ENCODE measurements at places on chromosomes 7 and 10.

DNA sequence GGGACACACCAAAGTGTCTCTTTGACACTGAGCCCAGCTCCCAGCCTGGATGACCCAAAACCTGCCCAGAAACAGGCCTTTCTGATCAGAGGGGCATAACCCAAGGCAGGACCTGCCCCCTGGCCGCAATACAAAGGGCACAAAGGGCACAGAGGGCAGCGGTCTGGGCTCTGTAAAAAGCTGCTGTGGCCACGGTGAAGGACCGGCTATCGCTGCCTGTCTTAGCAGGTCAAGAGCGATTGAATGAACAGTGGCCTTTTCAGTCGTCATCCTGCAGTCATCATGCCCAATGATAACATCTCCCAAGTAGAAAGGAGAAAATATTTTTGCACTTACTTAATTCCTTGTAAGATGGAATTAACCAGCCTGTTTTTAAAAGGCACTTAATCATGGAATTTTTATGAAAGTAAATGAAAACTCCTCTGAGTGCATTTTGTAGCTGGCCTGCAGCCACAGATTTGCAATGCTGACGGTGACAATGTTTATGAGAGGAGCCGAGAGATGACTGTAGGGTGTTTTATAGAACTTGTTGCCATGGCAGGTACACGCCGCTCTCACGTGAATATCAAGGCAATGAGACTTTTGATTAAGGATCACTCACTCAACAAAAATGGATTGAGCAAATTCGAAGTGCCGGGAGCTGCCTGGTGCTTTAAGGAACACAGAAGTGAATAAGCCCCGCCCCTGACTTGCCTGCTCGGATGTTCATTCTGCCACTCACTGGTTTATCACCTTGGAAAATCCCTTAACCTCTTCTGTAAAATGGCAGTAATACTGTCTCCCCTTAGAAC lies 47.3 kb upstream of the BHLHA15 start:
- no peak for DNase-seq

- no peak for DNase-seq
Observed at GRCh38 chr7:98177553-98177952, 33.7 kb upstream of the BHLHA15 start.

DNA sequence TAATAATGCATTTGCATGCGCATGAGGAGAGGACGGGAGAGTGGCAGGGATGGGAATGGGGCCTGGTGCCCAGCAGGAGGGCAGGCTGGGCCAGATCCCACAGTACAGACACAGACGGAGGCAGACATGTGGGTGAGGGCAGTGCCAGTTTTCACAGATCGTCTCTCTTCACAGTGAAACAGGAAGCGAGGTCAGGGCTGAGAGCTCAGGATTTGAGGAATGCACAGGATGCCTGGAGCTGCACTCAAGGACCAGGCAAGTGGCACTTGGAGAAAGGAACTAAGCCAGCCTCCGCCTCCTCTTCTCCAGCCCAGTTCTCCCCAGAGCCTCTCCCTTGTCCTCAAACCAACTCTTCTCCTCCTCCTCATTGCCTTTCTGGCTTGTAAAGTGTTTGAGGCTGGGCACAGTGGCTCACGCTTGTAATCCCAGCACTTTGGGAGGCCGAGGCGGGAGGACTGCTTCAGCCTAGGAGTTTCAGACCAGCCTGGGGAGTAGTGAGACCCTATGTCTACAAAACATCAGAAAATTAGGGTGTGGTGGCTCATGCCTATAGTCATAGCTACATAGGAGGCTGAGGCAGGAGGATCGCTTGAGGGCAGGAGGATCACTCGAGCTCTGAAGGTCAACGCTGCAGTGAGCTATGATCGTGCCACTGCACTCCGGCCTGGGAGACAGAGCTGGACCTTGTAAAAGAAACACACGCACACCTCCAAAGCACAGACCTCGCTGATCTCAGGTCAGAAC lies 115.2 kb downstream of the HIP1 start:
- DNase-seq: no peak

- no peak for DNase-seq
Observed at GRCh38 chr10:21754410-21755011, 220.5 kb downstream of the MLLT10 start.

GRCh38 chr7:110863258-110863657 lies 227.7 kb upstream of the LRRN3 start:
- no peak for DNase-seq

DNA sequence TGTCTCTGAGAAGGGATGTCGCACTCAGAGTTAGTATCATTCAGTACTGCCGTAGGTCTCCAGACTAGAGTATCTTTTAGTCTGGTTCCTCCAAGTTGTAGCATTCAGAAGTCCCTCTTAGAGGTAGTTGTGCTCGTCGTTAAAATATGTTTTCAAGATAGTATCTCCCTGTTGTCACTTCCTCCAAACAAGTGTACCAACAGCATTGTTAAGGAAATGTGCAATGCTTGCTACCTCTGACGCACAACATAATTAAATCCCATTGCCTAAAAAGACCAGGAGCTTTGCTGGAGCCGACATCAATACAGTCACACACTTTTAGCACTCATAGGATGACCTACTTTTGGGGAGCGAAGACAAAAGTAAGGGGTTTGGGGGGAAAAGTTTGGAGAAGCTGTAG lies 80.0 kb upstream of the STK17A start:
- no peak for DNase-seq

GRCh38 chr7:34364130-34364529 lies 293.9 kb upstream of the NPSR1 start:
- DNase-seq: no peak

GRCh38 chr7:98105942-98106544 lies 619 bp upstream of the LMTK2 start:
- no peak for DNase-seq

DNA sequence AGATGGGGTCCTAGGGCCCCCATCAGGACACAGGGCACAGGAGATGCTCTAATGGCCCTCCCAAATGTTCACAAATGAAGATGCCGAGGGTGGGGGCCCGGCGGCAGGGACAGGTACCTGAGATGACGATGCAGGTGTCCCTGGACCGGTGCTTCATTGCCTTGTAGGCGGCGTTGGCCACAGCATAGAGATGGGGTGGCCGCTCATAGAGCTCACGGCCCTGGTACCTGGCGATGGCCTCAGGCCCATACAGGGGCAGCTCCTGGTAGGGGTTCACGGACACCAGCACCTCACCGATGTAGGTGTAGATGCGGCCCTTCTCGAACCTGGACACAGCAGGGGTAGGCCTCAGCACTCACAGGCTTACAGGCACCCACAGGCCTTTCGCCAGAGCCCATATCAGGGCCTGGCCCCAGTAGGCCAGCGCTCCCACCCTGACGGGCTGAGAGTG lies 2.0 kb downstream of the MYO1G start:
- DNase-seq: no peak

- DNase-seq: no peak
Observed at GRCh38 chr10:88103576-88103975, 240.2 kb downstream of the PTEN start.

- DNase-seq: no peak
Observed at GRCh38 chr7:73968487-73968886, 59.5 kb upstream of the ELN start.

- DNase-seq: no peak
Observed at GRCh38 chr7:123712619-123713018, 36.2 kb downstream of the WASL start.

GRCh38 chr10:14184841-14185315 lies 145.8 kb downstream of the FRMD4A start:
- DNase-seq: peak; percentile 52

GRCh38 chr10:103847909-103848468 lies 7.4 kb downstream of the SH3PXD2A start:
- DNase-seq: no peak

DNA sequence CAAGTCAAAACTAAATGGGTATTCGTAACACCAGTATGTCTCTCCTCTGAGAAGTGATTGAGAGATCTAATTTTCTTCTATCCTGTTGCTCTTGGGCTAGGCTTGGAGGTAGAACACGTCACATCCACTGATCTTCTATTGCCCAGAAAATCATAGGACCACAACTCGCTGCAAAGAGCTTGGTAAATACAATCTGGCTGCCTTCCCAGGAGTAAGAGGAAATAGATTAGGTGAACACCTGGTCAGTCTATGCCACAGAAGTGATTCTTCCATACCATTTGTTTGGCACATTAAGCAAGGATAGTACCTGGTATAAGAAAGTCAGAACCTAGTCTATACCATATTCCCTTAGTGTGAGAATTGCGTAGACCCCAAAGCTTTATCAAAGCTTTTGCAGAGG lies 129.3 kb upstream of the PHYHIPL start:
- no peak for DNase-seq

DNA sequence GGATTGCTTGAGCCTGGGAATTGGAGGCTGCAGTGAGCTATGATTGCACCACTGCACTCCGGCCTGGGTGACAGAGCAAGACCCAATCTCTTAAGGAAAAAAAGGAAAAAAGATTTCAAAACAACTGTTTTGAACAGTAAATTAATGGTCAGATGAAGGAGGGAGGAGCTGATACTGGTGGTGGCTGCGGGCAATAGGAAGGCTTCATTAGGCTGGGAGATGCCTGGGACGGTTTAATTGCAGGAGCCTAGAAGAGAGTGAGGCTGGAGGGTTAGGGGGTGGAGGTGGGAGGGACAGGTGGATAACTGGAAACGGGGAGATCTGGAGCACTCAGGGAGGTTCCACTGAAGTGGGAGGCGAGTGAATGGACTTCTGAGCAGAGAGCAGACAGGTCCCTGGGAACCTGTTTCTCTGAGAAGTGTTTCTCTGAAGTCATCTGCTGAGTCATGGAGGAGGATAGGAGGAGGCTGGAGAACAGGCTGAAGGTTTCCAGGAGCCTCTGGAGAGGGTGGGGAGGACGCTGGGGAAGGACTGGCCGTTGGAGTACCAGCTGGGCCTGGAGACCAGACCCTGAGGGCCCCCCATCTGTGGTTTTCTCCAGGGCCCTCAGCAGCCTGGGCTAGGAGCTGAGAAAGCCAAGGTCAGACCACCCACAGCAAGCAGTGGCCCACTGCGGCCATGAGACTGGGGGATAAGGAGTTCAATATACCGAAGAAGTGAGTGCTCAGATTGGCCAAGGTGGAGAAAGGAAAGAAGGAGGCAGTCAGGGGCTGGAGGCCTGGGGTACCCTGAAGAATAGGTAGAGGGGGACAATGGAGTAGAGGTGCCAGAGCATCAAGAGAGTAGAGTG lies 14.4 kb upstream of the YWHAG start:
- no peak for DNase-seq

GRCh38 chr7:114789161-114789560 lies 132.7 kb upstream of the MDFIC start:
- no peak for DNase-seq

DNA sequence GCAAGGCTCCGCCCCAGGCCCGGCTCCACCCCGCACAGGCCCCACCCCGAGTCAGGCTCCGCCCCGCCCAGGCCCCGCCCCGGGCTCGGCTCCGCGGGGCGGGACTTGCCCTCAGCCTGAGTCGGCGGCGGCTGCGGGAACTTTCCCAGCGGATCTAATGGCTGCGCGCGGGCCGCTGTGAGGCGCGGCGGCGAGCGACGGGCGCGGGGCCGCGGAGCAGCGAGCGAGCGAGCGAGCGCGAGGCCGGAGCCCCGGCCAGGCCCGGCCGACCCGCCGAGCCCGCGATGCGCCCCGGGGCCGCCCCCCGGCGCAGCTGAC lies at the start of gene INPP5A:
TSS of gene INPP5A (plus strand) at position 104 of the 318 bp plus-strand sequence. CDS start 310 bp downstream, outside the sequence.
- no peak for DNase-seq

- no peak for DNase-seq
Observed at GRCh38 chr10:119446441-119447277, 95.9 kb downstream of the RGS10 start.

- DNase-seq: no peak
Observed at GRCh38 chr10:78568620-78569019, 500.1 kb upstream of the ZMIZ1 start.

DNA sequence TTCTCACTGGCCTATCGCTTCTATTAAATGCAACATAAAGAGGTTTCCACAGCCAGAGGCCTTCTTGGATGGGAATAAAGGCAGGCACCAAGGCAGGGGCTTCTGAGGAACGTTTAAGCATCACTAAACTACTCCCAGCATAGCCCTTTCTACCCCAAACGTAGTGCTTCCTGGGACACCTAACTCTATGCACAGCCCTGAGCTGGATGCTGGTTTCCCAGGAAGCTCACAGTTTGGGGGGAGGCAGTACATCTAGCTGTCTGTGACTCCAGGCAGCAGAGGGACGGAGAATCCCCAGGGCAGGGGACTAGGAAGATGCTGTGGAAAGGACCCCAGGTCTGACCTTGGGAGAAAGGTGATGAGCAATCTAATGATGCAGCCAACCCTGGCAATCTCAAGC lies 192.8 kb upstream of the ZMIZ1 start:
- DNase-seq: no peak

DNA sequence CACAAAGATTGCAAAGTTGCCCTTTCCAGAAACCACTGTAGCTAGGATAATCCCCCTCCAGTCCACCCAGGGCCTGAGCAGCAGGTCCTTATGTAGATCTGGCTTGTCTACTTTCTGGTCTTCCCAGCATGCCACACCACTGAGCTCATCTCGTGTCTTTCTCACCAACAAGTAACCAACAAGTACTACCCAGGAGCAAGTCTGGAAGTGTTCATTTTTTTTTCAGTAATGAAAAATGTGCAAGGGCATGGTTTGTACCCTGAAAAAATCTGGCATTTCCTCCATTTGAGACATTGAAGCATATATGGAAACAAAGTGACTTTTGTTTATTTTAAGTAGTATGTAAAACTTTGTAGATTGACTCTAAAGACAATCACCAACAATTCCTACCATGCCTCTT lies 120.8 kb downstream of the INHBA start:
- no peak for DNase-seq

- DNase-seq: no peak
Observed at GRCh38 chr7:98107313-98107721, 655 bp downstream of the LMTK2 start.

DNA sequence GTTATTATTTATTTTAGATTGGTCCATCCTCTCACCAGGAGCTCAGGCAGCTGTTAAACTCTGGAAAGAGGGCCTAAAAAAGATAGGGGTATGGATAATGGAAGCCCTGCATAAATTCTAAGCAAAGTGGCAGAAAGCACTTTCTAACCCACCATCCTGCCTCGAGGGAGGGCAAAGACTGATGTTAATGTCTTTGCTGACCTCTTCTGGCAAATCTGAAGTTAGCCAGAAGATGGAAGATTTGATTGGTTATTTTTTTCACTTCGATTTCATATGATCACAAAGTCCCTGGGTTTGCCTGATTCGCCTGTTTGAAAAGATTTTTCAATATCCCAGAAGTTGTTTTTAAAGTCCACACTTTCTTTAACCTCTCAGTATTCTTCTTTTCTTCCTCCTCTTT lies 24.8 kb downstream of the OR9A2 start:
- DNase-seq: no peak

GRCh38 chr10:119614686-119615085 lies 17.9 kb upstream of the TIAL1 start:
- DNase-seq: no peak
